ENCODE measurements at places on chromosomes 1 and 21.

DNA sequence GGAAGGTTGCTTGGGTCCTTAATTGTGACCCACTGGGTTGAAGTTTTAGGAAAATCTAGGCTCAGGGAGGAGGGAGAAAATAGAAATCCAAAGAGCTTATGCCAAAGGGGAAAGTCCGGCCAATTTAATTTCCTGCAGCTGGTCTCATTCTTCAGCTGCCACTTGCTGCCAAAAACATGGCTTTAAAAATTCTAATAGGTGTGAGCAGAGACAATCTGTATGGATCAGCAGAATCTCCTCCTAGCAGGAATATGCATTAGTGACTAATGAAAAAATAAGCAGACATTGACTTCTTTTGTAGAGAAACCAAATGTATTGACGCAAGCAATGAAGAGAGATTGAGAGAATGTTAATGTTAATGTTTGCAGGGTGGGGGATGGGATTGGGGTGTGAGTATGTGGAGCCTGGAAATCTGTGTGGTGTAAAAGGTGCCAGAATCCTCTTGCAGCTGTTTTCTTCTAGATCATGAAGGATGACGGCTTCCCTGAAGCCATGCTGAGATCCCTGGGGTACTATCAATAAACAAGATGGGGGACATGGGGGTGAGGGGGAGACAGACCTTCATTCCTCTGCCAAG, 35.3 kb downstream of the VWA5B1 start:
- DNase-seq: no peak

DNA sequence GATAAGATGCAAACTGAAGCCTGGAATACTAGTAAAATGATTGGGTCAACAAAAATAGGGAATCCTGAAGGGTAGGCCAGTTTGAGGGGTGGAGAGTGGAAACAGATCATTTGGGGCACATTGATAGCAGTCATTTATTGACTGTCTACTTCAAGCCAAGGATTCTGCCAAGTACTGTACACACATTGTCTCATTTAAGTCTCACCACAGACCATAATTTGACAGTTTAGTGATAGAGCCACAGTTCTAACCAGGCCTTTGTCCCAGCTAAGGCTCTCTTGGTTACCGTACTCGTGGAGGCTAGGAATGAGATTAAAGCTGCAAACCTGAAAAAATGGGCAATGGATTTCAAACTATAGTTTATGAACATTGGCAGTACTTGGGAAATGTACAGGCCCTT, 11.2 kb downstream of the RBM15 start:
- DNase-seq: no peak

GRCh38 chr1:39779821-39780220, 8.7 kb upstream of the OXCT2 start:
- DNase-seq: no peak

DNA sequence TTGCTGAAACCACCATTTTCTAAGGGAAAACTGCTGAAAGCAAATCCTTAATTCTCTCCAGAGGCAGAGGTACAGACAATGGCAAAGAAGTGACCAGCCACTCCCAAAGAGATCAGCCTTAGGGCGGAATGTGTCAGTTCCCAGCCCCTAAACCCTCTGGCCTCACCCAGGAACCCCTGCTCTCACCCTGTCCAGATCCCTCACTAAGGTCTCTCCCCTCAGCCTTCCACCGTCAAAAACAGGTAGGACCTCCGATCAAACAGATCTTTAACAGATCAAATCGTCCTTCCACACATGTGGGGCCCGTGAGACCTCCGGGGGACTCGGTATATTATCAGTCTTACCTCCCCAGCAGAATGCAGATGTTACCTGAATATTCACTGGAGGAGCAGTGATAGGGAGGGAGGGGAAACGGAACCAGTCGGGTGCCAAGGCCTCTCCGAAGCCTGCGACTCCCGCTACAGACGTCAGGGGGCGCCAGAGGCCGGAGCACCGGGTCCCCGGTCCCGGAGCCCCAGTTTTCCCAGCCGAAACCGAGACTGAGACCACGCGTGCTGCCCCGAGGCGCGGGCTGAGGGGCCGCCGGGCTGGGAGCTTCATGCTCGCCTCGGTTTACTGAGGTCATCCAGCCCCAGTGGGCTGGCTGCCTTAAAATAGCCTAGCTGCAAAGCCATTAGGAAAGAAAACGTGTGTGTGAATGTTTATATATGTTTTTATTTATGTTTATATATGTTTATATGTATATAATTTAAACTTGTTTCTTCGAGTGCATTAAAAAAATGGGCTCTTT, 23.6 kb downstream of the GPA33 start:
- DNase-seq: peak; percentile 44

GRCh38 chr1:43872280-43872679, 61.3 kb upstream of the ARTN start:
- DNase-seq: no peak

GRCh38 chr1:220441211-220441610, 86.7 kb upstream of the MARK1 start:
- DNase-seq: no peak

DNA sequence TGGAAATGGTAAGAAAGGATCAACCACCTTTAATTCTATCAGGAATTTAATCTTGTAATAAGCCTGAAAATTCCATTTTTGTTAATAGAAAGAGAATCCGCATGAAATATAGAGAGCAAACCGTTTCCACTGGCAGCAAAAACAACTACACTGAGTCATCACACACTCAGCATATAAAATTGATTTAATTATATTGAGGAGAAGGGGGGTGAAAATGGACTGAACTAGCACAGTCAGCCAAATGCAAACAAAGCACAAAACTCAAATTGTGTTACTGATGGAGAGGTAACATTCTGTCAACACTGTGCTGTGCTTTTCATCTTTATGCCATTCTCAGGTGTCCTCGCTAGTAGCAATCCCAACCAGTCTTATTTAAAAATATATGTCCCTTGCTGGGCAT, 1583.9 kb downstream of the MRPL39 start:
- no peak for DNase-seq

DNA sequence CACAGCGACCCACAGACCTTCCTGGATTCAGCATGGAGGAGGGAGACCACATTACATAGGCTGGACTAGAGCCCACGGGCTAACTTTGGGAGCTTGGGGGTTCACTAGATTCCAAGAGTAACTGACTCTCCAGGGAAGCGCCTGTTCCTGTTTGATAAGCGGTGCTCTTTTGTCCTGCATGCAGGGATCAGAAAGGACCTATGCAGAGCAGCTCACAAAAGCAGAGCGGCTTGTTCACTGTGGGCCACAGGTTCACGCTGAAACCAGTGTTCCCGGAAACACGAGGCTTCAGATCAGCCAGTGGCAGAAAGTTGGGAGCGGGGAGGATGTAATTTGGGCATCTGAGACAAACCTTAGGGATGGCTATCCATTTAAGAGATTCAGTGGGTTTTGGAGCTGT, 403.9 kb downstream of the PCP4 start:
- DNase-seq: no peak

GRCh38 chr21:46004168-46004861, 22.7 kb downstream of the COL6A1 start:
- no peak for DNase-seq

DNA sequence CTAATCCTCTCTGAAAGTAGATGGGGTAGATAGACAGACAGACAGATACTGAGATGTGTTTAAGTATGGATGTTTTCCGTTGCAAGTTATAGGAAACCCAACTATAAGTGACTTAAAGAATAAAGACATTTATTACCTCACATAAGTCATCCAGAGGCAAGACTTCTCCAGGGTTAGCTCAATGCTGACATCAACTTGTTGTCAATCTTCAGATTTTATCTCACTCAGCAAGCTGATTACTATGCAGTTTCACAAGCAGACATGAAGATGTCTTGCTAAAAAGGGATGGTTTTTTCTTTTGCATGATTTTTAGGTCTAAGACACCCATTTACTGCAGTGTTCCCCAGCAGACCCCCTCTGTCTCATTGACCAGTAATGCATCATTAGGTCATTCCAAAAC, 30.7 kb upstream of the ZNF362 start:
- no peak for DNase-seq

- no peak for DNase-seq
Observed at GRCh38 chr1:93629101-93630059, 52.3 kb downstream of the BCAR3 start.

DNA sequence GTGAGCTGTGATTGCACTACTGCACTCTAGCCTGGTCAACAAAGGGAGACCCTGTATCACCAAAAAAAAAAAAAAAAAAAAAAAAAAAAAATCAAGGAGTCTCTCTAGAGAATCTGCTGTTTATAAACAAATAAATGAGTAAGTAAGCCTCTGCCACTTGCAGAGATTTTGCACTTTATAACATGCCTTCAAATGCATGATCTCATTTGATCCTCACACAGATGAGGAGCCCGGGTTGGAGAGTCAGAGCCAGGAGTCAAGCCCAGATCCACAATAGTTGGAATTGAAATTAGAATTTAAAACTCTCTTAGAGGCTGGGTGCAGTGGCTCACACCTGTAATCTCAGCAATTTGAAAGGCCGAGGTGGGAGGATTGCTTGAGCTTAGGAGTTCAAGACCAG, 4.0 kb downstream of the PRELP start:
- no peak for DNase-seq

- no peak for DNase-seq
Observed at GRCh38 chr1:101131239-101131843, 105.5 kb upstream of the S1PR1 start.

DNA sequence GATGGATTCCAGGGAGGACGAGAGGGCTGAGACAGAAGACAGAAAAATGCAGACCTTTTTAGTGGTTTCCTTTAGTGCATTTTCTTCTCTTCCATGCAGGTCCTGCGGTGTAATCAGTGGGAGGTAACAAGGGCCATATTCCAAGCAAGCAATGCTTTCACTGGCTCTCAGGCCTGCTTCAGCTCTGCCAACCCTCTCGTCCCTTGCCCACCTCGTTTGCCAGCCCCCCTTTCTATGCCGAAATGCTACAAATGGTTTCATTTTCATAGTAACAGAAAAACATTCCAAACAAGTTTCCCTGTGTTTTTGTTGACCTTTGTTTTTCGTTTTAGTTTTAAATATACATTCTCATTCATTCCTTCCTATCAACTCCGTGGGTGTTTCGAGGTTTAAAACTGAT, 443.1 kb downstream of the TTLL7 start:
- no peak for DNase-seq

DNA sequence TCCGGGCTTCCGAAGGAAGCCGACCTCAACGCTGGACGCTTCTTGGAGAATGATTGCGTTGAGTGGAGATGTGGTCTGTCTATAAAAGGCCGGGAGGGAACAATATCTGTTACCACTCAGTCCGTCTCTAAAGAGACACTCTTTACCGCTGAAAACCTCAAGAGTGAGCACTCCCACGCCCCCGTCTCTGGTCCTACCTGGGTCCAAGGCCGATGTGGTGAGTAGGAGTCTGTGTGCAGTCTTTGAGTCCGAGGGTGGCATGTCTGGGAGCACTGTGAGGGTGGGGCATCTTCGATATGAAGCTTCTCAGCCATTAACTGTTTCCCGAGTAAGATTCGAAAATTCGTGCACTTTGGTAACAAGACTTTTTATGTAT, 576 bp downstream of the ZFP69 start:
- no peak for DNase-seq

- no peak for DNase-seq
Observed at GRCh38 chr1:45170151-45170742, 36.2 kb downstream of the ZSWIM5 start.

GRCh38 chr1:245528258-245528635, 373.5 kb downstream of the KIF26B start:
- no peak for DNase-seq

- no peak for DNase-seq
Observed at GRCh38 chr1:228370941-228371740, 35.5 kb downstream of the TRIM11 start.

GRCh38 chr1:198604975-198605374, 33.9 kb upstream of the PTPRC start:
- no peak for DNase-seq

- DNase-seq: no peak
Observed at GRCh38 chr1:151512801-151513625, 1.8 kb downstream of the CGN start.

- no peak for DNase-seq
Observed at GRCh38 chr1:20358761-20359263, 68.1 kb downstream of the VWA5B1 start.

- DNase-seq: no peak
Observed at GRCh38 chr1:246690100-246690499, 34.1 kb upstream of the SCCPDH start.

DNA sequence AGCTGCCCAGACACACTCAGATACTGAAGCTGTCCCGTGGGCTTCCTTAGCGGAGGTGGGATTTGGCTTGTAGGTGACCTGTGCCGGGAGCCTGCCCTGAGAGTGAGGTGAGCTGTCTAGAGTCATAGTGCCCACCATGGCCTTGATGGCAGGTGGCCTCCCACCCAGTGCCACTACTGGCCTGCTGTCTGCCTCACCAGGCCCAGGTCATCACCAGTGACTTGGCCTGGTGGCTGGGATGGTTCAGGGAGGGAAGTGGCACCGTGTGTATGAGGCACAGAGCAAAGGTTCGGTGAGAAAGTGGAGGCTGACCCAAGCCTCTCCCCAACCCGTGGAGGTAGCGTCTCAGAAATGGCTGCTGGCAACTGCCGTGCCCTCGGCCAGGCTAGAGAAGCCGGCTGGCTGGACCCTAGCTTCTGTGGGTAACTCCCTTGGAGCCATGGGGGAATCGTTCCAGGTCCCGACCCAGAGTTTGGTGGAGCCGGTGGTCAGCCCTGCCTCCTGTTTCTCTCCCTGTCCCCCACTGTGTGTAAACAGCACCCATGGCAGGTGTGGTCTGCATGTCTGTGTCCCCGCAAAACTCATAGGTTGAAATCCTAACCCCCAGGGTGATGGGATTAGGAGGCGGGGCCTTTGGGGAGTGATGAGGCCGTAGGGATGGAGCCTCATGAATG, 155.4 kb upstream of the C1orf174 start:
- no peak for DNase-seq

GRCh38 chr1:87284456-87285240, 44.0 kb upstream of the LMO4 start:
- no peak for DNase-seq

DNA sequence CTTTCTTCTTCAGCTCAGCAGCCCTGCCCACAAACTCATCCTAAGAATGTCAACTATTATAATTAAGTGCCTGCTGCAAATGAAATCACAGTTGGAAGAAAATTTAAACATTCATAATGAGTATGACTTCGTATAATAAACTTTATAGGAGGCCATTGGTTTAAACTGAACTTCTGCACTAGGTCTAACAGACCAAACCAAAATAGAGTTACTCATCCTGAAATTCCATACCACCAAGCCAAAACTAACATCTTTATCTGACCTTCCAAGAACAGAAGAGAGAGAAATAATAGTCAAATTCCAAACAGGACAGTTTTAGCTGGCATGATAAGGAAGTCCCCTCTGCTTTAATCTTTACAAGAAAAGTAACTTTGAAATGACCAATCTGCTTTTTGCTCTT, 472.4 kb upstream of the PRMT6 start:
- DNase-seq: no peak

DNA sequence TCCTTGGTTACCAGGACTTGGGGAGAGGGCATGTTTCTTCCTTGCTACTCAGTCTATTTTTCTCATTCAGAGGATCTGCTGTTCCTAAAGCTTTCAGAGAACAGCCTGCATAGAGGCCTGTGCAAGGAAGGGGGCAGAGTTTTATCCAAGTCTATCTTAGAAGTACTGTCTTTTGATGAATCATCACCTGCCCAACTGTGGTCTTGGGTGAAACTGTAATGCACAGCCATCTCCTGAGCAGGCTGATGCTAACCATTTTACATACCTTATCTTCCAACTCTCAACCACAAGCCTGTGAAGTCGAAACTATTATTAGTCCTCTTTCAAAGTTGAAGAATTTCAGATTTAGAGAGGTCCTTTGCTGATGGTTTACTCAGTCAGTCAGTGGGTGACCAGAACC, 368.0 kb downstream of the HHAT start:
- DNase-seq: no peak
